Common myeloid progenitor, CD34-positive (primary cell): ENCODE measurements at places on chromosomes 11 and 22.

GRCh38 chr11:61120706-61121191 is 18.5 kb downstream of the CD5 start:
- DNase-seq = no peak

DNA sequence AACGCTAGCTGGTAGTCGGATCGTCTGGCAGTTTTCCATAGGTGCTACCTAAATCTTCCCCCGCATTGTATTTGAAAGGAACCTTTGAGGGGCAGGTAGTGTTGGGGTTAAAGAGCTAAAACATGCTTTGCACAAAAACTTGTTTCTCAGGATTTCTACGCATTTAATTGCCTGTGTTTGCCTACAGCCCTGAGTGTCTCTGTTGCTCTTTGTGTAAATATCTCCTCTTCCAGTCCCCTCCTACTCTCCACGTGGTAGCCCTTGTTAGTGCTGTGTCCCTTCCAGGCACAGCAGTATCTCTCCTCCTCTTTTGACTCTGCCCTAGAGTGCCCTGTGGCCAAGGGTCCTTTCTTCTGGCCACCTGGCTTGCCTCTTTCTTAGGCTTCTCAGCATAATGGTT is 81.7 kb downstream of the BARX2 start:
- DNase-seq = no peak

- DNase-seq = no peak
Measured at GRCh38 chr11:12251666-12252560, 125.5 kb upstream of the PARVA start.

DNA sequence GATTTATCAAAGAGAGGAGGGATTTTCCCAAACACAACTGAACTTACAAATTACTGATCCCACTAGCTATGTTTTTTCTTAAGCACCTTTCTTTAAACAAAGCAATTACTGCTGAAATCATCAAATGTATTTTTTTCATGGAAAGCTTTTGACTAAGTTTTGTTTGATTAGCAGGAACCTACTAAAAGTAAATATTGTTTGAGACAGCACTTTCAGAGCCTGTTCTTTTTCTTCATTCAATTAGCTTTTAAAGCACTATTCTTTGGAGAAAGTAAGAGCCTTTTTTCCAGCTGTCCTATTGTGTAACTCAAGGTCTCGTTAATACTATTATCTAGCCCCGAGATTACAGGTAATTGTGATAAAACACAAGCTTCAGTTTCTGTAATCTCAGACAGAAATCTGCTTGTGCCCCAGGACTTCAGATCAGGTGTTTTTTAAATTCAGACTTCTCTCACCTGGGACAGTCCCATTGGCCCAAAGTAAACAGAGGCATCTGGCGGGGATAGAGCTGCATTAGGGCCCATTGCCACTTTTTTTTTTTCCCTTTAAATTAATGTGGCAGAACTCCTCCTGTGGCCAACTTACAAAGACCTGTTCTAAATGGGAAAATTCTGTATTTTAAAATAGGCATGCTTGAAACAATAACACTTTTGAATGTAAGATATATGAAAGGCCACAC is 11.0 kb downstream of the CSTPP1 start:
- no peak for DNase-seq

DNA sequence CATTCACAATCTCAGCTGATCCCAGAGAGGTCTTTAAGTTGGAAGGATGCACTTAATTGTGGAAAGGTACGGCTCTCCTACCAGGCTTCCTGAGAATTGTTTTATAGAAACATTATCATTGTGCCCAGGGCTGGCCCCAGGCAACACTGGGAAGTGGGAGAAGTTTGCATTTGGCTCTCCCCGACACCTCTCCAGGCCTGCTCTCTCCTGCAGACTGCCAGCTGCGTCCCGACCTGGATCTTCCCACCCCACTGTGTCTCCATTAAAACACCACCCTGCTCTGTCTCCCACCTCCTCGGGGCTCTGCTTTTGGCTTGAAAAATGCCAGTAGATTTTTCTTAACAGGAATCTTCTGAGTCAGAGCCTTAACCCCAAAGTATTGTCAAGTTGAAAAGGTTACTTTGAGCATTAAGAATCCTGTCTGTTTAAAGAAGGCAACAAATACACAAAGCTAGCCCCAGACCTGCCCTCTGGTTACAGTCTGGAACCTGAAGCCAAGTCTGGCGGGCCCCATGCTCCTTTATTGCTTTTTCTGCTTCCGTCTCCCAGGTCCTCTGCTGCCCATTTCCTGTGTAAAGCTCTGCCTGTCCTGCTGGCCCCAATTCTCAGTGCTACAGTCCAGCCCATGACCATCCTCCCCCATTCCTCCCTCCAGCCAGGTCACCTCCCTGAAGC is 530.2 kb downstream of the SOX6 start:
- no peak for DNase-seq

DNA sequence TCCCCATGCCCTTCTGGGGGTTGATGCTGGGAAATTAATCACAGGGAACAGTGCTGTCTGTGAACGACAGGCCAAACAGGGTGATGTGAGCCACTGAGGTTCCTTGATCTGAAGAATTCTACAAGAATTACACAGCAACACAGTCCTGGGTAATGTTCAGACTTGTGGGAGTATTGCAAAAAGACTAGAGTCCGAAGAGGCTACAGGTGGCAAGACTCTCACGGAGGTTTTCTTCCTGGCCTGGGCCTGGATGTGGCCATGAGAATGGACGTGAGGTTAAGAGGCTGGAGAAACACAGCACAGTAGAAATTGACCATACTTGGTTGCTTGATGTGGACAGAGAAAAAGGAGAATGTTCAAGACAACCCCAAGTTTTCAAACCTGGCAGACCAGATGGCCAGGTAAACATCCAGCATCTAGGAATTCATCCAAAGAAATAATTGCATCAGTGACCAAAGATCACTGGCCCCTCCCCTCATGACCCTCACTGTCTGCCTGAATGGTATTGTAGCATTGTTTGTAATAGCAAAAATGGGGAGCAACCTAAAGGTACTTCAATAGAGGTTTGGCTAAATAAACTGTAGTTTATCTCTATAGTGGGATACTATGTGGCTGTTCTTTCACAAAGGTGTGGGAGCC is 70.8 kb downstream of the COMMD9 start:
- DNase-seq = no peak

DNA sequence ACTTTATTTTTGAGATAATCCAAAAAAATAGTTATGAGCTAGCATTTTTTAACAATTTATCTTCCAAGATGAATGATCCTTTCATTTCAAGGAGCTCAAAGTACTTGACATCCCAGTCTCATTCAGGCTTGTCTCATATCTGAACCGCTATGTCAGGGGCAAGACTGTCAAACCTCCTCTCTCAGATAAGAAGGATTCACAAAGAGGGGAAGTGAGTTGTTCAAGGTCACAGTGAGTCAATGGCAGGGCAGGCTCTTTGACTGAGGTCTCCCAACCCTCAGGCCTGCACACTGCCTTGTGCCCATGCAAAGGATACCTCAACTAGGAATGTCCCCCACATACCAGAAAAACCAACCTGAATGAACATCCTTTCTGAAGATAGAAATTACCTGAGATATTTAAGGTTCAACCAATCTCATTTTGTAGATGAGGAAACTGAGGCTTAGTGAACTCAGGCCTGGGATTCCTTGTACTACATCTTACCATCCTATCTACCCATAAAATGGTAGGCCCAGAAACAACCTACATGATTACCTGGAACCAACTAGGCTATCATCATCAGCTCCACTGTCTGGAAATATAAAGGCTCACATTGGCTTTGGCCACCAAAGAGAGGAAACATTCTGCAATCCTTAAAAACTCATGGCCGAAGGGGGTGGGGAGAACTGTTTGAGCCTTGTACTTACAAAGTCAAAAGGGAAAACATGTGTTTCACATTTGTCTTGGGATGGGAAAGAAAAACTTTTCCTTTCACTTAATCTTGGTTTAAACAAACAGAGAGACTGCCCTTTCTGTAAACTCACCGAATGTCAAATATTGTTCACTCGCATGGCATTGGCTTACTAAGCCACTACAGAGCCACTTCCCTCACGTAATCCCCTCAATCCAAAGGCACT is 51.1 kb downstream of the LIF start:
- no peak for DNase-seq

- no peak for DNase-seq
Measured at GRCh38 chr11:102981324-102981910, 25.9 kb upstream of the MMP13 start.
